ENCODE measurements at places on chromosomes 16 and 17.

GRCh38 chr16:67845291-67846062 lies 1.3 kb upstream of the NUTF2 start:
- no peak for DNase-seq

GRCh38 chr16:86370062-86370461 lies 140.3 kb upstream of the FOXF1 start:
- DNase-seq: no peak

- no peak for DNase-seq
Observed at GRCh38 chr16:86604436-86605193, 26.3 kb downstream of the FOXL1 start.

GRCh38 chr16:17070882-17071592 lies 399.7 kb downstream of the XYLT1 start:
- DNase-seq: peak; percentile 12

DNA sequence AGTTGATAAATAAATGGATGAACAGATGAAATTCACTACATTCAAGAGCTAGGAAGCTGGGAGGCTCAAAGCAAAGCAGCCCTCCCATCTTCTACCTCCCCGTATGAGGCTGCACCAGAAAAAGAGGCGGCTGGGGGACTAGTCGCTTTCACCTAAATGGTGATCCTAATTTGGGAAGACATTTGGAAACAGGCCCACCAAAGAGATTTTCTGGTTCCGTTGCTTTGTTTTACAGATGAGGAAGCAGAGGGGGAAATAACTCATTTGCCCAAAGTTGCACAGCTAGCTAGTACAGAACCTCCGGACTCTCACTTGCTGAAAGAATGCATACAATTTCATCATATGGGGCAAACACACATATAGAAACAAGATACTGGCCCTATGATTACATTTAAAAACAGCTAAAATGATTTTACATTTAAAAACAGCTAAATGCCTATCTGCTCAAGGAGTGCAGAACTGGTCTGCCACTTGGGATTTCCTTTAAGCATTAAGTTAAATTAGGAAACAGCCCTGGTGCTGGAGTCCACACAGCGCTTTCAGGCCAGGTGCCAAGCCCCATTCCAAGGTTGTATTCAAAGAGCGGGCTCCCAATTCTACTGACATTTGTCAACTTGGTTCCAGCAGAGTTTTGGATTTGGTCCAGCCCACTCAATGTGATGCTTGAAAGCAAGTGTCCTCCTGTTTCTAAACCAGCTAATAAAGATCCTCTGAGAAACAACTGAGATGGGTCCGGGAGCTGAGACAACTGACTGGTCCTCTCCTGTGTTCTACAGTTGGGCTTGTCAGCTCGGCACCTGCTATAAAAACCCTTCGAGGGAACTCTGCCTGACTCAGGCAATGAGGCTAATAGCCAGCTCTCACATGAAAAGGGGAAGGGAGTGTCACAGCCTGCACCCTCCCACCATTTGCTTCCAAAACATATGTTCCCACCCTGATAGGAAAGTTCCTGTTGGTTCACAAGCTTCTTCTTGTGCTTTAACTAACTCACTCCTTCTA lies 11.7 kb downstream of the ERN1 start:
- DNase-seq: no peak

DNA sequence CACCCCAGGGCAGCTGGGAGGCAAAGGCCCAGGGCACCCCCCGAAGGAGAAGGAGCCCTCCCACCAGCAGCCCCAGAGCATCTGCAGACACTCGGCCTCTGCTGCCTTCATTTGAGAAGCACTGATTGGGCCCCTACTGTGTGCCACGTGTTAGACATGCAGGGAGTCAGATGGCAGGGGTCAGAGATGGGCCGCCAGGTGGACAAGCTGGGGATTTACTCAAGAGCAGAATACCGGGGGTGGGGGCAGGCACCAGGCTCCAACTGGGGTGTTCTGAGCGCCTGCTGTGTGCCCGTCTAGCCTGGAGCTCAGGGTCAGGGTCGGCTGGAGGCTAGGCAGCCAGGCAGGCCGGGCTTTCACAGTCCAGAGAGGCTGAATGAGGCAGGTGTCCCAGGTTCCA lies 18.7 kb downstream of the TPSG1 start:
- no peak for DNase-seq

GRCh38 chr17:8798176-8798845 lies 854 bp downstream of the MFSD6L start:
- no peak for DNase-seq

GRCh38 chr17:70588003-70588402 lies 418.7 kb downstream of the KCNJ2 start:
- no peak for DNase-seq

DNA sequence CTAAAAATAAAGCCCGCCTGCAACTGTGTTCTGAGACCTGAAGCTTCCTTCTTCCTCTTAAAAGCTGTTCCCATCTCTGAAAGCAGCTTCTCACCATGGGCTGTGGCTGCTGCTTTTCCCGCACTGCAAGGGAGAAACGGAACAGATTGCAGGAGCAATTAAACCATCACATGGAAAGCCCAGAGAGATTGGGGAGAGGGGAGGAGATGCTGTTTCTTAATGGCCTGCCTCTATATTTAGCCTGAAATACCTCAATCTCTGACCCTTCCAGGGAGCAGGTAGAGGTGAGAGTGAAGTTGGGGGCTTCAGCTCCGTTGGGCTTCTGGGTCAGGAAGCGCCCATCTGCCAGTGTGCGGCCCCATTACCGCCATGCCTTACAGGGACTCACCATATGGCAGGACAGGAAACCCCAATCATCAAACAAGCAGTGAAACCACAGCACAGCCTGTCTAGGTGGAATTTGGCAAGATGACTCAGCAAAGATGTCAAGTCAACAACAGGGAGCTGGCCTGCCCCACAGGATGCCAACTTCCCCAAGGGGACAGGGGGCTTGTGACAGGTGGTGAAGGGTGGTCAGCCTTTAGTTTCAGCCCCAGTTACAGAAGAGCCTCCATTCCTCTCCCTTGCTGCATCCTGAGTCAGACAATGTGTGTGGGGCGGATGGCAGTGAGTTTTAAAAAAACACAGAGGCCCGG lies 286.6 kb upstream of the CCL2 start:
- no peak for DNase-seq

GRCh38 chr17:28957992-28958355 lies 6.7 kb upstream of the PHF12 start:
- DNase-seq: no peak

DNA sequence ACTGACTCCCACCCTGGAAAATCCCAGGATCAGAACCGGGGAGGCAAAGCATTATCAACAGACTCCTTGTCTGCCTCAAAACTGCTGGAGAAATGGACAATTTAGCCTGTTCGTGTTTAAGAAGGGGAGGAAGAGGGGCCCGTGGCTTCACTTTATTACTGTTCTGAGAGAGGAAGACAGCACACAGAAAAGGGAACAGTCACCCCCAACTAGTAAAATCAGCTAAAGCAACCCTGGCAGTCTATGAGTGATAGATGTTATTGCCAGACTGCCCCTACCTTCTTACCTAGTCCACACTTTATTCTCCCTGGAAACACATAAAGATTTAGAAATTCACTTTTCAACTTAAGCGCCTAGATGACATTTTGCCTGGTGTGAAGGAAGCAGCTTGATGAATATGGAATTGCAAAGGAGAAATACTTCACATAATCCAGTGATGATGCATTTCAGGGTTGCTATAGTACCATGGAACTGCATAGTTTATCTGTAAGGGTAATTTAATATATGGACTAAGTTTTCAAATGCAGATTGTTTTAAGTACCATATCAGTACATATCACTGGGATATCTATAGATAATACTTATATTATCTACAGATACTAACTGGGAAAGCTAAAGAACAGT lies 36.9 kb upstream of the TRAP1 start:
- DNase-seq: no peak

GRCh38 chr17:7606280-7606679 lies 8.4 kb downstream of the FXR2 start:
- no peak for DNase-seq

DNA sequence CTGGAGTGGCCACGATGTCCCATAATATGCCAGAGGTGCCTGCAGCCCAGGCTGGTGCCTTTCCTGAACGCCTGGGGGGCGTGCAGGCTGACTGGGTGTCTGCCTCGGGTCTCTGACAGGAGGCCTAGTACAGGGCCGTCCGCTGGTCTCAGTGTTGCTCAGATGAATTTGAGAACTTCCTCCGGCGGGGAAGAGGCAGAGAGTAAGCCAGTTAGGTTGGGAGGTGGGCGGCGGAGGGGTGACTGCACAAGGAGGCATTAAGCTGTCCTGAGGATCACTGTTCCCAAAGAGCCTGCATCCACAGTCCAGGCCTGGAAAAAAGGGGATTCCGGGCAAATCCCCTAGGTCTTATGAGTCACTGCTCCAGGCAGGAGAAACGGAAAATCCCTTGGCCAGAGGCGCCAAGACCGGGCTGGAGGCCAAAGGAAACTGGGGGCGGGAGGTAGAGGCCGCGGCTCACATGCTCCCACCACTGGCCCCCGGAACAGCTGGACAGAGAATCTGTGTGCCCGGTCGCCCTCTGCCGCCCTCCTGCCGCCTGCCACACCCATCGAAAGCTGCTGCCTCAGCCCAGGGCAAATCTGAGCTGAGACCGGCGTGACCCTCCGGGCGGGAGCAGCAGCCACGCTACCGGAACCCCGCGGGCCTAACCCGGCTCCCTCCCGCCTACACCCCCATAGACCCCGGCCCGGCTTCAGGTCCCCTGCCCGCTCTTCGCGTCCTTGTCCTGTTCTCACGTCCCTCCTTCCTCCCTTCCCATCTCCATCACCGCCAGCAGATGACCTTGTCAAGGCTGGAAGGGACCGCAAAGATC lies 1.2 kb downstream of the TRIM47 start:
- no peak for DNase-seq

DNA sequence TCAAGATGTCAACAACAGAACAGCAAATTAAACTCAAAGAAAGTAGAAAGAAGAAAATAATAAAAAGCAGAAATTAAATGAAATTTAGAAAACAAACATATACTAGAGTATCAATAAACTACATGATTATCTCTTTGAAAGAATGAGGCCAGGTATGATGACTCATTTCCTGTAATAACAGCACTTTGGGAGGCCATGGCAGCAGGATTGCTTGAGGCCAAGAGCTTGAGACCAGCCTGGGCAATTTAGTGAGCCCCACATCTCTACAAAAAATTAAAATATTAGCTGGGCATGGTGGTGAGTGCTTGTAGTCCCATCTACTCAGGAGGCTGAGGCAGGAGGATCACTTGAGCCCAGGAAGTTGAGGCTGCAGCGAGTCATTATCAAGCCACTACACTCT lies 232.5 kb downstream of the RAB11FIP4 start:
- no peak for DNase-seq

DNA sequence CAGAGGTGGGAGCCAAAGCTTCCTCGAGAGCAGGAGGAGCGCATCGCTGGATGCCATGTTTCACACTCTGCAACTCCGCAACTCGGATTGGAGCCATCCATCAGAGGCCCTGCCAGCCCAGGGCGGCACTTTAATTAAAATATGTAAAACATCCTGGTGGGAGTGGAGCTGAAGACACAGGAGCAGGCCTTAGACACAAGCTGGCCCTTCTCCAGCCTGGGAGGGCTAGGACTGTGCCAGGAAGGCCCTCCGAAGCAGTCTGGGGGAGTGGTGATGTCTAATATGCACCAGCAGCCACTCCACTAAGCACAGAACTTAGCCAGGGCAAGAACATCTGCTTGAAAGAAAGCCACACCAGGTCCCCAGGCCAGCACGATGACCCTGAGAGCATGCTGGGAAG lies 5.8 kb upstream of the CCDC182 start:
- no peak for DNase-seq

- no peak for DNase-seq
Observed at GRCh38 chr16:73143576-73144422, 95.9 kb upstream of the ZFHX3 start.

GRCh38 chr16:12028288-12028619 lies 51.7 kb downstream of the SNX29 start:
- DNase-seq: no peak

GRCh38 chr16:85172455-85173145 lies 60.3 kb upstream of the CIBAR2 start:
- no peak for DNase-seq

- DNase-seq: no peak
Observed at GRCh38 chr16:4392382-4393239, 21.0 kb downstream of the VASN start.

DNA sequence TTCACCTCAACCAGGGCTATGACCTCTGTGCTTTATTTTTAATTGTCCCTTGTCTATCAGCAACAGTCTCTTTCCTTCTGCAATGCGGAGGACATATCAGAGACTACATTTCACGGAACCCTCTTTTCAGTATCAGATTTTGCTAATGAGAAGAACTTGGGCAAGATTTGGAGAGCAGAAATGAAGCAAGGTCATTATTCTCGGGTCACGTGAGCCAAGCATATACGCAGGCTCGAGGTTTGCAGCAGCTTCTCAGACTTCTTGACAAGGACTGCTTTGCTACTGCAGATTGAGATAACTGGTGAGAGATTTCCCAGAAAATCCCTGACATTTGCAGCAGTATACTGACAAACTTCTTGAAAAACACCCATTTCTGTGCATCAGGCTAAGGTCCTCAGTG lies 30.4 kb downstream of the ABCA10 start:
- no peak for DNase-seq

- DNase-seq: no peak
Observed at GRCh38 chr16:79390481-79391051, 210.0 kb downstream of the MAF start.

- DNase-seq: no peak
Observed at GRCh38 chr16:85428899-85429775, 184.0 kb upstream of the GSE1 start.

GRCh38 chr16:23110257-23110899 lies 38.9 kb downstream of the USP31 start:
- DNase-seq: no peak

GRCh38 chr16:50311891-50312501 lies 45.6 kb downstream of the ADCY7 start:
- DNase-seq: no peak

- DNase-seq: no peak
Observed at GRCh38 chr17:28726627-28727491, 826 bp upstream of the TLCD1 start.

DNA sequence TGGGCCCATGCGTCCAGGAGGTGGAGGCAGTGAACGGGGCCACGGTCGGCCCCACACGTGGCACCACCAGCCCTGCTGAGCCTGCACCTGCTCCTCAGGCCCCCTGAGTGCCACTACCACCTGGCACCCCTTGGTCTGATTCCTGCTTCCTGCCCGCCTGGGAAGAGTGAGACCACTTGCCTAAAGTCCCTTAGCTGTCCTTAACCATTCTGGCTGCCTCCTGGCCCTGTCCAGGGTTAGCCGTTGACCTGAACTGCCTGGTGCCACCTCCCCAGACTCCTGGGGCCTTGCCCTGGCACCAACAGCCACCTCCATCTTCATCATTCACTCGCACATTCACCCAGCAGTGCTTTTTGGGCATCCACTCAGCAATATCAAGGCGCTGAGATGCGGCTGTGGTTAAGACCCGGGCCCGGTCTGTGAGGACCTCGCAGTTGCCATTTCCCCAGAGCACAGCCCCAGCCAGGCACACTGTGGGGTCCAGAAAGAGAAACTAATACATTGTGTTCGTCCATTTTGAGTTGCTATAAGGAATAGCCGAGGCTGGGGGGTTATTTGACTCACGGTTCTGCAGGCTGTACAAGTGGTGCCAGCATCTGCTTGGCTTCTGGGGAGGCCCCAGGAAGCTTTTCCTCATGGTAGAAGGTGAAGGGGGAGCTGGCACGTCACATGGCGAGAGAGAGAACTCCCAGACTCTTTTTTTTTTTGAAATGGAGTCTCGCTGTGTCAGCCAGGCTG lies 318.4 kb downstream of the SEC14L1 start:
- DNase-seq: no peak

- DNase-seq: no peak
Observed at GRCh38 chr17:29514792-29515191, 52.0 kb downstream of the ABHD15 start.
